ENCODE measurements at places on chromosomes 13 and 19.

- DNase-seq: no peak
These were observed 1.1 kb downstream of the GJA3 start for GRCh38 chr13:20159646-20160305.

DNA sequence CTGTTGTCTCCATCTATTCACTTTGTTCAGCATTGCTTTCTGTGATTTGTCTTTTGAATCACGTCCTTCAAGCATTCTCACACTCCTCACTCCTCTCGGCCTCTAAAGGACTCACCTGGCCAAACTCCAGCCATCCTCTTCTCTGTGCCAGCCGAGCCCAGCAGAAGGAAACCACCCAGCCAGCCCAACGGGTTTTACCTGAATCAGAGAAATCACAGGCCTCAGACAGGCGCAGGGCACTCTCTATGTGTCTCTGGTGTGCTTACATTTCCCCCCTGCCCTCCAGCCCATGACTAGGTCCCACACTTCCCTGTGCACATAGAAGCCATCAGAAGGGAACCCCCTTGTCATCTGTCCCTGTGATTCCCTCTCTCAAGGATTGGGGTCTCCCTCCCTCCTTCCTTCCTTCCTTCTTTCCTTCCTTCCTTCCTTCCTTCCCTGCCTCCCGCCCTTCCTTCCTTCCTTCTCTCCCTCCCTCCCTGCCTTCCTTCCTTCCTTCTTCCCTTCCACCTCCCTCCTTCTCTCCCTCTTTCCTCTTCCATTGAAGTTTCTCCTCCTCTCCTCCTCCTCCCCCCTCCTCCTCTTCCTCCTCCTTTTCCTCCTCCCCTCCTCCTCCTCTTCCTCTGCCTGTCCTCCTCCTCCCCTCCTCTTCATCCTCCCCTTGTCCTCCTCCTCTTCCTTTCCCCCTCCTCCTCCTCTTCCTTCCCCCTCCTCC, 8.8 kb upstream of the ZNF541 start:
- no peak for DNase-seq

DNA sequence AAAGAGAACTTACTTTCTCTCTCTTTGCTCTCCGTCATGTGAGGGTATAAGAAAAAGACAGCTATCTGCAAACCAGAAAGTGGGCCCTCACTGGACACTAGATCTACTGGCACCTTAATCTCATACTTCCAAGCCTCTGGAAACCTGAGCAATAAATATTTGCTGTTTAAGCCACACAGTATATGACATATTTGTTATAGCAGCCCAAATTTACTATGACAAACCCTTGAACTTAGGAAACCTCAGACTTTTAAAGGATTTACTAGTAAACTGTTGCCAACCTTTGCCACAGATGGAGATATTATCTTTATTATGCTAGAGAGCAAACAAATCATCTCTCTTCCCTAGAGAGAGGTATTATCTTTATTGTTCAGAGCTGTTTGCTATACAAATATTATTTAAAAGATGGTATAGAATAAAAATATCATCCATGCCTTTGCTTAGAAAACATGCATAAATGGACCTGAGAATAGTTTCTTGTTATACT, 1446.1 kb downstream of the SLITRK1 start:
- no peak for DNase-seq

- DNase-seq: no peak
These were observed 12.2 kb downstream of the ZNF112 start for GRCh38 chr19:44344255-44344654.

GRCh38 chr13:107928762-107929161, 286.6 kb downstream of the LIG4 start:
- DNase-seq: no peak

GRCh38 chr19:55346725-55347441, 7.2 kb downstream of the KMT5C start:
- DNase-seq: no peak

- DNase-seq: no peak
These were observed 1.7 kb upstream of the GALP start for GRCh38 chr19:56174086-56174485.

GRCh38 chr19:47109541-47110375, 3.8 kb downstream of the ZC3H4 start:
- DNase-seq: no peak

- no peak for DNase-seq
These were observed 6.1 kb downstream of the FLT3 start for GRCh38 chr13:28094306-28094705.

GRCh38 chr13:41678848-41679247, 221.5 kb downstream of the RGCC start:
- no peak for DNase-seq

DNA sequence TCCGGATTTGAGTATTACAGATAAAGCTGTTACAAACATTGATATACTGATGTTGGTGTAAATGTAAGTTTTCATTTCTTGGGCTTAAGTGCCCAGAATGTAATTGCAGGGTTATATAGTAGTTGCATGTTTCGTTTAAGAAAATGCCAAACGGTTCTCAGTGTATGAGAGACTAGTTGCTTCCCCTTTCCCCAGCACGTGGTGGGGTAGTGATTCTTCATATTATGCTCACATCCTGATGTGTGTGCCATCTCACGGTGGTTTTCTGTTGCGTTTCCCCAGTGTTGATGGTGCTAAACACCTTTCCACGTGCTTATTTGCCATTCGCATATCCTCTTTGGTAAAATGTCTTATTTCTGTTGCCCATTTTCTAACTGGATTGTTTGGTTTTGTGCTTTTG, 34.7 kb upstream of the F7 start:
- no peak for DNase-seq

DNA sequence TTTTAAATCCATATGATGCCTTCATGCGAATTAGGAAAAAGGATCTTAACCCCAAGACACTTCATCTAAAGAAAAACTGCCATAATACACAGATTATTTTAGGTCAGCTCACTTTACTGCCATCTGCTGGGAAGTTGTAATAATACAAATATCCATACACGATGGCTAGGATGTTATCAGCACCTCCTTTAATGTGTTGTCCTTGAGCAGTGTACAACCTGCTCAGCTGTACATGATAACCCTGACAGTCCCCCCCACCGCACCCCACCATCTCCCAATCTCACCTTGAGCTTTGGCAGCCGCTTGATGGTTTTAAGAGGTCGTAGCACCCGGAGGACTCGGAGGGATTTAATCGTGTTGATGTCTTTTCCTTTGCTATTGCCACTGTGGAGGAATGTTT, 112.2 kb downstream of the IER2 start:
- no peak for DNase-seq

DNA sequence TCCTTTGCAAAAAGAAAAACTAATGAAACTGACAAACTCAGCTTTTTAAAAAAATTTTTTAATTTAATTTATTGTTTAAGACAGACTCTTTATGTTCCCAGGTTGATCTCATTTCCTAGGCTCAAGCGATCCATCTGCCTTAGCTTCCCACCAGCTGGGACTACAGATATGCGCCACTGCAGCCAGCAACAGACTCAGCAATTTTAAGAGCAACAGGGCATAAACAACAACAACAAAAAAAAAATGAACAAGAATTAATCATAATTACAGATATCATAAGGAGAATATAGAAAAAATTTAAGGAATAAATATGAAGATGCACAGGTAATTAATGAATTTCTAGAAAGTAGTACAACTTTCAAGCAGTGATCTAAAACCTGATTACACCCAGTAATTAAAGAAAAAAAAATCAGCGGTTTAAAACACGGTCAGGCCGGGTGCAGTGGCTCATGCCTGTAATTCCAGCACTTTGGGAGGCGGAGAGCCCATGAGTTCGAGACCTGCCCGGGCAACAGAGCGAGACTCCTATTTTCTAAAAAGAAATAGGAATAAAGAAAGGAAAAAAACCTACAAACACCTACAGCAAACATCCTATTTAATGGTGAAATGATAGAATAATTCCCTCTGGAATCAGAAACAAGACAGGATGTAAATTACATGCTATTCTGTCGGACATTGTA, 1.4 kb downstream of the ZNF699 start:
- DNase-seq: no peak

GRCh38 chr13:35787937-35788336, 311.4 kb upstream of the MAB21L1 start:
- DNase-seq: no peak

DNA sequence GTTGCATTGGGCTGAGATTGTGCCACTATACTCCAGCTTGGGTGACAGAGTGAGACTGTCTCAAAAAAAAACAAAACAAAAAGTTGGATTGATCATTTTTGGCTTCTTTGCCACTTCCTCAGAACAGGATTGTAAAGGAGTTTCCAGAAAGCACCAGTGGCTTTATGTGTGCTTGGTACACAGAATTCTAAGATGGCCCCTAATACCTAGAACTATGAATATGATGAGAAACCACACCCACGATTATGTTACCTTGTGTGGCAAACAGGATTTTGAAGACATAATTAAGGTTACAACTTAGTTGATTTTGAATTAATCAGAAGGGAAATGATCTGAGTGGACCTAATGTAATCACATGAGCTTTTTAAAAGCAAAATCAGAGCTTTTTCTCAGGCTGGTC, 26.5 kb downstream of the CEACAM1 start:
- DNase-seq: no peak

DNA sequence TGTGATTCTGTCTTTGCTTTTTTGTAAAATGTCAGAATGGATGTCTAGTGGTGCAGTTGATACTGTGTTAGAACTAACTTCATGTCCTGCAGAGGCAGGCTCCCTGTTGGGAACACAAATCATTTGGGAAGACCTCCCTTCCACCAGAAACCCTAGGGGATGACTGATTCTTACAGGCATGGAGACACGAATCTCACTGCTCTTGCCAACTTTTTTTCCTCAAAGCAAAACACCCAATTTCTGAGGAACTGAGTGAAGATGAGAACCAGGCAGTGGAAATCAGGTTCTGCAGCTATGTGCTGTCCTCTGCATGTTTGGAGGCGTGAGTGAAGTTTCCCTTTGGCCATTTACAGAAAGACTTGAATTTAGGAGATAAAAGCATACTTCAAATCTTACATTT, 87.5 kb upstream of the CSNK1A1L start:
- DNase-seq: no peak

- DNase-seq: no peak
These were observed 8.8 kb downstream of the DAZAP1 start for GRCh38 chr19:1416014-1416841.

DNA sequence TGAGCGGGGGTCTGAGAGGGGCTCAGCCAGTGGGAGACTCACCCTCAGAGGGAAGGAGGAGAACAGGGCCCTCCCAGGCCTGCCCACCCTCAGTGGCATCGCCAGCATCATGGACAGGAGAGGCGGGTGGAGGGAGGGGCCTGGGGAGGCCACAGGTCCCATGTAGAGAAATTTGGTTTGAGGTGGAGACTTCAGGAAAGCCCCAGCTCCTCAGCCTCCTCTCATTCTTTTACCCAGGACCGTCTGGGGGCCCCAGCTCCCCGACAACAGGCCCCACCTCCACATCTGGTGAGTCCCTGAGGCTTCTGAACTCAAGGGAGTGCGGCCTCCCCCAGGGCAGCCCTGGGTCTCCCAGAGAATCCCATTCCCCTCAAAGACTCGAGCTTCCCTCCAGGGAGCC, 3.1 kb downstream of the LILRB1 start:
- no peak for DNase-seq

DNA sequence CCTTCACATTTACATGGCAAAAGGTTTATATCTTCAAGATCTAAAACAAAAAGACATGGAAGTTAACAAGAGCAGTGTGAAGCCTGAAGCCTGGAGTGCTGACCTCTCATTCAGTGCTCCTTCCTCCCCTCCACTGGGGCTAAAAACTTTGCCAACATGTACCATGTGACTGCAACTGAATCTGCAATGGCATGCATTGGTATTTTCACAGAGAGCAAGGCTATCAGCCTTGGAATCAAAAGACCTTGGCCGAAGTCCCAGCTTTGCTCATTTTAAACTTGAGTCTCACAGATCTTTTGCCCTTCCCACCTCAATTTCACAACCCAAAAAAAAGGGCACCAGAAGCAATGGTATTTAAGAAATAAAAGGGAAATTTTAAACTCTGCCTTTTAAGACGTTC, 325.1 kb downstream of the DCT start:
- DNase-seq: peak; percentile 2
